CD4-positive, alpha-beta T cell treated with Interferon alpha-2 for 1 hour (primary cell): ENCODE measurements at places on chromosomes 13 and 19.

DNA sequence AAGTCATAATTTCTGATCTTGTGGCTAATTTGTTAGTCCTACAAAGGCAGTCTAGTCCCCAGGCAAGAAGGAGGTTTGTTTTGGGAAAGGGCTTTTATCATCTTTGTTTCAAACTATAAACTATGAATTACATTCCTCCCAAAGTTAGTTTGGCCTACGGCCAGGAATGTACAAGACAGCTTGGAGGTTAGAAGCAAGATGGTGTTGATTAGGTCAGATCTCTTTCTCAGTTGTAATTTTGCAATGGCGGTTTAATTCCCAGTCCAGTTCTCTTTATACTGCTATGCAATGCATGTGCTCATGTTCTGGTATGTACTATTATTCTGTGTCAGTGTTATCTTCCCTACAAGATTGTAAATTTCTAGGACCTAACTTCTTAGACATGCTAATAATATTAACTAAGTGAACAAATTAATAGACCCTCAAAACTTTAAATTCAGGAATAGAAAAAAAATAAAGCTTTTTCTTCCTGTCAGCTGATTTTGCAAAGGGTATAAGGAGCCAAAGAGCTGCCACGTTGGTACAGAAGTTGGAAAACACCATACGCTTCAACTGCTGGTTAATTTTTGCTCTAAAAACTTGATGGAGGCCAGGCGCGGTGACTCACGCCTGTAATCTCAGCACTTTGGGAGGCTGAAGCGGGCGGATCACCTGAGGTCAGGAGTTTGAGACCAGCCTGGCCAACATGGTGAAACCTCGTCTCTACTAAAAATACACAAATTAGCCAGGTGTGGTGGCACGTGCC, 1.3 kb upstream of the DNAJC15 start:
- no peak for DNase-seq

DNA sequence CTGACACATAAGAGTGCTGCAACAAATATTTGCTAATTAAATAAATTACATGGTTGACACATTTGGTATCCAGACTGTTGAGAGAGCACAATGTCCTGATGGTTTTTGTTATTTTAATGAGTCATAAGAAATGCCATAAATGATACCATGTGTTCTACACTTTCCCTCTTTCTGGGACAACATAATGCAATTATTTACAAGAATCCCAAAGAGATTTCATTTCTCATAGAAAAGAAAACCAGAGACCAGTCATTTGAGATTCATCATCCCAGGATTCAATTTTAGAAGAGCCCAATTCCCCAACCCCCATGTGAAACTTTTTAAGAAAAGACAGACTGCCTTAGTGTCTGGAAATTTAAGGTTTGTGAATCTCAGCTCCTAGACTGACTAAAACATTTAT, 399.6 kb downstream of the DCT start:
- DNase-seq: no peak

DNA sequence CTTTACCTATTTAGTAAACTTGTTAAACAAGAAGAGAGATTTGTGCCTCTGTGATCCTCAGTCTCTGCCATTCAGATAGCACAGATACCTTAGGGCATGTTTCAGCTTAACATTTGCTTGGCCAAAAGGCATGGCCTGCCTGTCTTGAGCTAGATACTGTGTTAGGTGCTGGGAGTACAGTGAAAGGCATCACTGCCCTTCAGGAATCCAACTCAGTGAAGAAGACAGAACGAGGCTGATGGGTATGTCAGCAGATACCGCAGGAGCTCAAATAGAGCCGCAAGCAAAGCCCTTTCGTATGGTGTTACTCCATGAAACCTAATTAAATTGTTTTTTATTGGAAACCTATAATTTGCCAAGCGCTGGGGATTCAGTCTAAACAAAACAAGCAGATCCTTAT, 12.9 kb downstream of the ZNF507 start:
- no peak for DNase-seq

DNA sequence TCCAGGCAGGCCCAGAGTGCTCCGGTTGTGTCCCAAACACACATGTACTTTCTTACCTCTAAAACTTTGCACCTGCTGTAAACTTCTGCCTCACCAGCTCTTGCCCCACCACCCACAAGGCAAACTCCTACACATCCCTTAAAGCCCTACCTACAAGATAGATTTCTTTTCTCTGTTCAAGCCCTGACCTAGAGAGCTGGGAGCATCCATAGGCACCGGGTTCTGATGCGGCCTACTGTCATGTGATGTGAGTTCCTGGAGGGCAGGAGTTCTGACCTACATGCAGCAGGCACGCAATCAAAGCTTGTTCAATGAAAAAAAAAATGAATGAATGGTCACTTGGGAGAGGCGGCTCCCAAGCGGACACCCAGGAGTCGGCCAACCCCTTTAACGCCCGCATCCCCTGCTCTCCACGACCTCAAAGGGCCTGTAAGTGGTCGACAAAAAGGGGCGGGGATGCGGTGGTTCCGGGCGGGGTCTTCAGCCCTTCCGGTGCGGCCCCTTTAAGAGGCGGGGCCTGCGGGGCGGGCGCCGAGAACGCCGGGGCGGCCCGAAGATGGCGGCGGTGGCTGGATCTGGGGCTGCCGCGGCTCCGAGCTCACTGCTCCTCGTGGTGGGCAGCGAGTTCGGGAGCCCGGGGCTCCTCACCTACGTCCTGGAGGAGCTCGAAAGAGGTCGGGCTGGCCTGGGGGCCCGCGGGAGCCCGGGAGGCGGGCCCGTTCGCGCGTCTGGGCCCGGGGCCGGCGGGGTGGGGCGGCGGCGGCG, at the start of gene MAP1S:
Gene MAP1S, plus strand, starts transcription at position 534 of the 765 bp plus-strand sequence. Its CDS starts 23 bp downstream, at position 557.
- peak; percentile 67 for DNase-seq

- no peak for DNase-seq
Observed at GRCh38 chr19:5339198-5339949, 1.2 kb downstream of the PTPRS start.

- no peak for DNase-seq
Observed at GRCh38 chr13:20815464-20815863, 41.7 kb upstream of the EEF1AKMT1 start.

DNA sequence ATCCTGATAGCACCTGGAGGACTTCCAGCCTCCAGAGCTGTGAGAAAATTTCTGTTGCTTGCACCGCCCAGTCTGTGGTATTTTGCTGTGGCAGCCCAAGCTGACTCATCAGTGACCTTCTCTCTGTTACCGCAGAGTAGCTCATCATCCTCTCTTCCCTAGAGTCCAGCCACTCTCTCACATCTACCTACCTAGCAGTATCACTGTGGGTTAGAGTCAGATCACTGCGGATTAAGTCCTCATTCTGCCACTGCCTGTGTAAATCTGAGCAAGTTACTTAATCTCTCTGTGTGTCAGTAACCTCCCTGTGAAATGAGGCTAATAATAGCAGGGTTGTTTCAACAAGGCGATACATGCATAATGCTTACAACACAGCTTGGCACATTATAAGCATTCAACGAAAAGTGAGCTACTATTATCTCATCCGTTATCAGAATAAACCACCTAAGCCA, 40.3 kb upstream of the USPL1 start:
- peak; percentile 44 for DNase-seq

- no peak for DNase-seq
Observed at GRCh38 chr13:73072239-73072900, 13.6 kb downstream of the KLF5 start.

GRCh38 chr19:35124098-35125060, 8.8 kb downstream of the FXYD3 start:
- peak; percentile 91 for DNase-seq

DNA sequence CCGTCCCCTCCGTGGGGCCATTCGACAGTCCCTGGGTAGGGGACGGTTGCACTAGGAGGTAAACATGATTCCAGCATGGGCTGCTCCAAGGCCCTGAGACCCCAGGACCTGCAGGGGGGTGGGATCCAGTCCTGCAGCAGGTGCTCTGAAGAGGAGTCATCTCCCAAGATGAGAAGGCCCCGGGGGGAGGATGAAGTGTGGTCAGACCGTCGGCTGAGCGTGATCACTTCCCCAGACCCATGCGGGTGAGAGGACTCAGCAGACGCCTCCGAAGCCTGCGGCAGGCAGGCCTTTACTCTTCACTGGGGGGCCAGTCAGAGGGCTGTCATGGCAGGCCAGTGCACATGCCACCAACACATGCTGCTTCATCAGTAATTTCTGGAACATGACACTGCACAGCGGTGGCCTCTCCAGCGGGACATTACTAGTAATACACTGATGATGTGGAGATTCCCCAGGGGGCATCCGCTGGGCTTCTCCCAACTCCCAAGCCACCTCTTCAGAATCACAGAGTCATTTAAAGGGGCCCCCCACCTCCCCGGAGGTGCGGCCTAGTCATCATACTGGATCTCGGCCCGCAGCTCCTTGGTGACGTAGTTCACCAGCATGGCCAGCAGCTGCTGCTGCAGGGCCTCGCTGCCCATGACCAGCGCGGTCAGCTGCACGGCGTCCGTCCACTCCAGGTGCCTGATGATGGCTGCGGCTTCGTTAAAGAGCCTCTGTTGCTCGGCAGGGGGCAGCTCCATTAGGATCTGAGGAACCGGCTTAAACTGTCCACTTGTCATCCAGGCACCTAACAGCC, 12.7 kb downstream of the C19orf12 start:
- DNase-seq: no peak
